Mesothelial cell of epicardium (in vitro differentiated cells): ENCODE measurements at places on chromosomes 1 and 21.
A peak's percentile ranks its signal among the peaks of the same experiment; 100 is the strongest.

GRCh38 chr1:15275921-15276683, 29.1 kb downstream of the FHAD1 start:
- H3K27me3 ChIP-seq = peaks cover 6% of the 10 kb centered on the region
- peaks cover 10% of the 10 kb centered on the region for H3K4me1 ChIP-seq
- no peak overlapping the region for H3K27ac ChIP-seq
- no peak overlapping the region for H3K4me3 ChIP-seq
- no peak for DNase-seq

DNA sequence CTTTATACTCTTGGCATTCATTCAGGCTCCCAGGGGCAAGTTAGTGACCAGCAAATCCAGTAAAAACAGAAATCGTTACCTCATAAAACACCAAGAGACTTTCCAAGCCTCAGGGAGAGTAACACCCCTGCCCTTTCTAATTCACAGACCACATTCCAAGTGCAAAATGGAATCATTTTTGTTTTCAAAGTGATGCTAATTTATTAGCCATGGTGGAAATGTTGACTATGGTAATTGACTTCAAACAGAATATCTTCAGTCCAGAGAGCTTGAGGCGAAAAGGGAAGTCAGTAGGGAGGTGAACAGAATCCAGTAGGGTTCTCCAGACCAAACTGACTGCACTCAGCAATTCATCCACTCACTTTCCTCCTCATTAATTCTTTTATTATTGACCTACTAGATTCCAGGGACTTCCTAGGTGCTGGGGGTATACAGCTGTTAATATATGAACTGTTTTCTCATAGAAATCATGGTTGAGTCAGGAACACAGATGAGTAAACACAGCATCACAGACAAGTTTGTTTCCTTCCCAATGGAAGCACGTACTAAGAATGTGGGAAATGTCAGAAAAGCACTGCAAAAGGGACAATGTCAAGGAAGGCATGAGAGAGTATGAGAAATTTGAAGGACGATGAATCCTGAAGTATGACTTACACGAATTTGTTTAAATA, 388.5 kb upstream of the C1orf87 start:
- H3K27me3 ChIP-seq = peaks cover 3% of the 10 kb centered on the region
- no peaks in the 10 kb centered on the region for H3K36me3 ChIP-seq
- DNase-seq = no peak
- H3K27ac ChIP-seq = no peak overlapping the region
- no peak overlapping the region for H3K4me3 ChIP-seq

DNA sequence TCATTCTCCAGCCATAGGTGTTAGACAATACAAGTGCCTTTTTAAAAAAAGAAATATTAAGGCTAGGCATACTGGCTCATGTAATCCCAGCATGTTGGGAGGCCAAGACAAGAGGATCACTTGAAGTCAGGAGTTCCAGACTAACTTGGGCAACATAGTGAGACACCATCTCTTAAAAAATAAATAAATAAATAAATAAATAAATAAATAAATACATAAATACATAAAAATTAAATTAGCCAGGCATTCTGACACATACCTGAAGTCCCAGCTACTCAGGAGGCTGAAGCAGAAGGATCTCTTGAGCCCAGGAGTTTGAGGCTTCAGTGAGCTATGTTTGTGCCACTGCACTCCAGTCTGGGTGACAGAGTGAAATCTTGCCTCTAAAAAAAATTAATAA, 85.8 kb upstream of the ATP1B1 start:
- H3K27ac ChIP-seq = no peak overlapping the region
- H3K4me3 ChIP-seq = no peak overlapping the region
- no peak for DNase-seq
- peaks cover 9% of the 10 kb centered on the region for H3K4me1 ChIP-seq
- H3K27me3 ChIP-seq = no peaks in the 10 kb centered on the region

DNA sequence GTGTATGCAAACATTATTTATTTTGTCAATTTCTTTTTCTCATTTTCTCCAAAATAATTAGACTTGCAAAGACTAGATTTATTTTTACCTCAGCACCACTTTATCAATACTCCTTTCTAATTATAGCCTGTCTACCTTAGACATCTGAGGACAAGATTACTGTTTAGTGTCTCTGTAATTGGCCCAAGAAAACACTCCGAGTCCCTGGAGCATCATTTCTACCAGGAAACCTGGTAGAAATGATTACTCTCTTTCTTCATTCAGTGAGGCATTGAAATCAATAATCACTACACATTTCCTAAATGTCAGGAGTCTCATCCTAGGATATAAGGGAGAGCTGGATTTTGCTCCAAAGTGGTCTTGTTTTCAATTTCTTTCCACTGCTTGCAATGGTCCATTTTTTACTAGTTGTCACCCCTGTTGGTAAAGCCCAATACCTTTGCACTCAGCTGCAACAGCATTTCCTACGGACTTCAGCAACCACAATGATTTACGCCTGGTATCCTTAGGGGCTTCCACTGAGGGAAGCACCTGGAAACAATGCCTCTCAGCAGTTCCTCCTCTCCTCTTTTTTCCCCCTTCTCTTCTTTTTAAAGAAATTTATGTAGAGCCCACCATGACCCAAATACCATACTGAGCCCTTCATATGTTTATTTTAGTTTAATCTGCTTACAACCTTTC, 64.6 kb downstream of the GRIK1 start:
- H3K4me3 ChIP-seq = no peak overlapping the region
- DNase-seq = no peak
- no peaks in the 10 kb centered on the region for H3K4me1 ChIP-seq
- no peaks in the 10 kb centered on the region for H3K27me3 ChIP-seq

GRCh38 chr1:228178737-228179684, 13.4 kb downstream of the IBA57 start:
- no peak overlapping the region for H3K4me3 ChIP-seq
- no peaks in the 10 kb centered on the region for H3K27me3 ChIP-seq
- H3K36me3 ChIP-seq = no peaks in the 10 kb centered on the region
- DNase-seq = no peak
- peak overlapping the region; percentile 8 for H3K27ac ChIP-seq
- no peaks in the 10 kb centered on the region for H3K4me1 ChIP-seq

- no peak overlapping the region for H3K27ac ChIP-seq
- peaks cover 25% of the 10 kb centered on the region for H3K27me3 ChIP-seq
- DNase-seq = no peak
- H3K4me1 ChIP-seq = peaks cover 18% of the 10 kb centered on the region
- no peak overlapping the region for H3K4me3 ChIP-seq
- H3K36me3 ChIP-seq = no peaks in the 10 kb centered on the region
These were observed 8.2 kb upstream of the PEAR1 start for GRCh38 chr1:156885314-156885713.

DNA sequence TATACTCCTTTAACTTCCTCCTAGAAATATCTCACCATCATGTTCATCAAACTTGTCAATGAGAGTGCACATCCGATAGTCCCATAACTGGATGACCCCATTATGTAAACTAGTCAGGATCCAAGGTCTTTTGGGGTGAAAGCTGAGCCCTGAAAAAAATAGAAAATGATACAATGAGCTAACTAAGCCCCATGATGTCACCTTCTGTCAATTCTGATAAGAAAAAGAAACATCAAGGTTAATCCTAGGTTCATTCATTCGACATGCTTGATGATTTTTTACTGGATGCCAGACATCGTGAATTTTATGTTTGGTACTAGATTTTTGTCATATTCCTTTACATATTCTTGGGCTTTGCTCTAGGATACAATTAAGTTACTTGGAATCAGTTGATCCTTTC, 2.9 kb downstream of the COPA start:
- no peak overlapping the region for H3K4me3 ChIP-seq
- no peaks in the 10 kb centered on the region for H3K27me3 ChIP-seq
- H3K36me3 ChIP-seq = peaks cover 24% of the 10 kb centered on the region
- no peak for DNase-seq

- H3K36me3 ChIP-seq = no peaks in the 10 kb centered on the region
- peaks cover 46% of the 10 kb centered on the region for H3K27me3 ChIP-seq
- peaks cover 16% of the 10 kb centered on the region for H3K4me1 ChIP-seq
- H3K27ac ChIP-seq = no peak overlapping the region
- DNase-seq = no peak
- no peak overlapping the region for H3K4me3 ChIP-seq
These were observed 49.2 kb downstream of the UMODL1 start for GRCh38 chr21:42120101-42120902.
